ENCODE measurements at places on chromosomes 6 and 20.

- DNase-seq: no peak
Measured at GRCh38 chr6:116102873-116103272, 2.2 kb downstream of the NT5DC1 start.

GRCh38 chr20:20261159-20261558 lies 106.7 kb upstream of the INSM1 start:
- no peak for DNase-seq

DNA sequence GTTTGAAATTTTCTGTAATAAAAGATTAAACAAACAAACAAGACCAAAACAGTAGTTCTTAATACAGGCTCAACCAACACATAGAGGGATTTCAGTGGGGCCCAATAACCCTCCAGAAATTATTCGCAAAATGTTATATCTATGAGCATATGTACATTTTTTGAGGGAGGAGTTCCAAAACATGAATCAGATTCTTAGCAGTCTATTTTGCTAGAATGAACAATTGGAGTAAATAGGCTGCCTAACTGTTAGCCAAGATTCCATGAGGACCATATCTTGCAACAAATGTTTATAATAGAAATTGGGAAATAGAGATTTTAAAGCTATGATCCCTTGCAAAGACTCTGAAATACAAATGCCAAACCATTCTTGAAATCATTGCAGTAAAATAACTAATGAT lies 186.3 kb downstream of the AKAP7 start:
- DNase-seq: no peak

- no peak for DNase-seq
Measured at GRCh38 chr6:152170702-152171667, 363.5 kb downstream of the ESR1 start.

DNA sequence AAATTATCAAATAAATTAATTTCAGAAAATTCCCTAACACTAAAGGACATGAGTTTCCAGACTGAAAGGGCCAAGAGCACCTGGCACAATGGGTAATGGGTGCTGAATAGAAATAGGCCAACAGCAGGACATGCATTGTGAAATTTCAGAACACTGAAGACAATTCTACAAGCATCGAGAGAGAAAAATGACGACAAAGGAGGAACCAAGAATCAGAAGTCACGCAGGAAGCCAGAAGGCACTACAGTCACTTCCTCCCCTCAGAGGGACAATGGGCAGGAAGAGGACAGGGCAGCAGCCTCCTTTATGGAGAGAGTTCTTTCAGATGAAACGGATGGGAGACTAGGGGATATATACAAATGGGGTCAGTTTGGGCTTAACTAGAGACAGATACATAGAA lies 29.6 kb downstream of the PCNA start:
- DNase-seq: no peak

- DNase-seq: peak; percentile 52
Measured at GRCh38 chr20:40945754-40946450, 82.7 kb upstream of the TOP1 start.

DNA sequence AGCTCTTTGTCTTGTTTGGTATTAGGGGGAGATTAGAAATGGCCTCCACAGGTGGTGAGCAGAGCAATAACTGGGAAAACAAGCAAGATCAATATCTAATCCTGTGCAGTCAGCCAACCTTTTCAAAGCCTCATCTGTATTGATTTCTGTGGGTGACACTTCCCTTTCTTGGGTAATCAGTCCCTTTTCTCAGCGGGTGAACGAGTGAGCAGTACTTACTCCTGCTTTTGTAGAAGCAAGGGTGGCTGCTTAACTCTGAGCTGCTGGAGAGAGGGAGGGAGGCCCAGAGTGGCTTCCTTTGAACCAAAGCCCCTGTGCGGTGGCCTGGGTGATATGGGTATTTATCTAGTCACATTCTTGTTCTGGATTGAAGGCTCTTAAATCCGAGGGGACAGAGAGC lies 254.8 kb upstream of the CHD6 start:
- no peak for DNase-seq

GRCh38 chr6:29554764-29555163 lies 4.8 kb downstream of the UBD start:
- DNase-seq: no peak

DNA sequence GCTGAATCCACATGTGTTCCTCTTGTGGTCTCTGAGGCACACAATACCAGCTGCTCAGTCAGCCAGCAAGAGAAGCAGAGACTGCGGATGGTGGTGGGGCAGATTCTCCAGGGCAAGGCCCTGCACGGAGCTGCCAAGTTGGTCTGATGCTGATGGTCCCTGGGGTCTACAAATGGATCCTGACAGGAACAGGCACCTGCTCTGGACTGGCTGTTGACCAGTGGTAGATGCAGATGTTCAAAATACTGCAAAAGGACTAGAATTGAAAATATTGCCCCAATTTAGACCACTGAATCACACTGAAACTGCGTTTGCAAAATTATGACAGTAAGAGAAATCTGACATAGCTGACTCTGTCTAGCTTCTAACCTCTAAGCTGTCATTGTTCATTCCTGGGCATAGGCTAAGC lies 29.6 kb upstream of the TUBB2A start:
- DNase-seq: no peak

- DNase-seq: no peak
Measured at GRCh38 chr6:106439459-106439858, 78.9 kb downstream of the CRYBG1 start.

DNA sequence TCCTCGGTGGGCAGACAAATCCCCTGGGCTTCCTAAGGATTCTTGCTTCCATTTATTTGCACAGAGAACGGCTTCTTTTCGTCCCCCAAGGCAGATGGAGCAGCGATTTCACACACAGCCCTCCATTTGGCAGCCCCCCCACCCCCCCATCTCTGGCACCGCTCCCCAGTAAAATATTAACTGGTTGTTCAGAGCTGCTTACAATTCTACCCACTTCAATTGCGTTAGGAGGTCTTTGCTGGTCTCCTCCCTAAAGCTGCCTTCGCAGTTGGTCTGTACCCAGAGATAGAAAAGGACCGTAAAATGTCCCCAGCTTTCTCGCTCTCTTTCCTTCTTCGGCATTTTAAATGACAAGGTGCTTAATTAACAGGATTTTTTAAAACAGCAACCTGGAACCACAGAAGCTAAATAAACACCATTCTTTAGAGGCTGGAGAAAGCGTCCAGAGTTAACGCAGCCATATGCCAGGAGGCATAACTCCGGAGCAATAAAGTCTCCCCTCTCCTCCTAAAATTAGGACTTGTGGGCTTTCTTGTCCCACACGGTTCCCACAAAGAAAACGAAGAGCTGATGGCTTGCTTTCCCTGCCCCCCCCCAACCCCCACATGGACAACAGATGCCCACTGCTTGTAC lies 1.7 kb upstream of the ZMYND8 start:
- no peak for DNase-seq

- DNase-seq: no peak
Measured at GRCh38 chr6:8570256-8570920, 135.0 kb upstream of the SLC35B3 start.

Data from SK-N-MC (cell line).